ENCODE measurements at places on chromosomes 13 and 19. TPM values are rescaled to one million over a fixed set of nuclear protein-coding genes. Genes with fewer than 3 reads are reported as not detected.

The LAMP1 gene
- total RNA-seq, result 285 TPM

The FCAR gene
- not detected for total RNA-seq

The DNAAF3 gene
- 15.6 TPM for total RNA-seq

The PDE4A gene
- 0.41 TPM for total RNA-seq

- DNase-seq, result no peak
Measured at GRCh38 chr13:44309794-44310757, 63.5 kb upstream of the SERP2 start.

DNA sequence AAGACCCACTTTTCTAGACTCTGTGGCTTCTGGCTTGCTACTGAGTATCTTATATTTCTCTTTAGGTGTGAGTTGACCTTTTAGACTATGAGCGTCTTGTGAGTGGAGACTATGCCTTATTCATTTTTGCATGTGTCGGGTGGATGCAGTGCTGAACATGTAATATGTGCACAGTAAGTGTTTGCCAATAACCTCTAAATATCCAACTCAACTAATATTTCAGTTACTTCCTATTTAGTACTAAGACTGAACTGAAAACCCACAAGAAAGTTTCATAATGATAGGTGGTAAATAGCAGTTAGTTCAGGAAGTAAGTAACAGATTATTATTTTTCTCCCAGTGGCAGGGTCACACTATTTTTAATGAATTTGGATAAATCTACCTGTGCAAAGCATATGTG is 269.3 kb downstream of the KCNRG start:
- DNase-seq, result no peak

GRCh38 chr13:28047757-28048388 is 52.5 kb downstream of the FLT3 start:
- DNase-seq, result peak; percentile 26

DNA sequence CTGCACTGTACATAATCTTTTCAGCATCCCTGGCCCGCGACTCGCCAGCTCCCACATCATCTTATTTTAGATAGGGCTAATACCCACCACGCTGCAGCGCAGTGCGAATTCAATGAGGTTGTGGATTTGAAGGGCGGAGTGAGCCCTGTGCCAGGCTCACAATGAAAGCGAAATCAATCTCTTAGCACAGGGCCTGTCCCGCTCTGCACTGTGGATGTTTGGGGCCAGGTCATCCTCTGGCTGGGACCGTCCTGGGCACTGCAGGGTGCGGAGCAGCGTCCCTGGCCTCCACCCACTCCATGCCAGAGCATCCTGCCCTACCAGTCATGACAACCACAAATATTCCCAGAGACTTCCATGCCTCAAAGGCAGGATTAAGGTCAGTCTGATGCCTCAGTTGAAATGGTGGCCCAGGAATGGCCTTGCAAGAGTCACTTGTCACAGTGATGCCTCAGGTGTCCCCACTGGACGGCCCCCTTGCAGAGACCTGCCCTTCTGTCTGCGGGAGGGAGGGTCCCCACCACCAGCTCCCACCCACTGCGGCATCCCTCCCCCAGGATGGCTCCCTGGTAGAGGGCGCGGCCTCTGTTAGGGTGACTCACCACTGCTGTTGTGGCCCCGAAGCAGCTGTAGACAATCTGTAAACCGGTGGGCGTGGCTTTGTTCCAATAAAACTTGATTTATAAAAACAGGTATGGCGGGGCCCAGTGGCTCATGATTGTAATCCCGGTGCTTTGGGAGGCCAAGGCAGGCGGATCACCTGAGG is 5.6 kb downstream of the UHRF1 start:
- peak; percentile 97 for DNase-seq

DNA sequence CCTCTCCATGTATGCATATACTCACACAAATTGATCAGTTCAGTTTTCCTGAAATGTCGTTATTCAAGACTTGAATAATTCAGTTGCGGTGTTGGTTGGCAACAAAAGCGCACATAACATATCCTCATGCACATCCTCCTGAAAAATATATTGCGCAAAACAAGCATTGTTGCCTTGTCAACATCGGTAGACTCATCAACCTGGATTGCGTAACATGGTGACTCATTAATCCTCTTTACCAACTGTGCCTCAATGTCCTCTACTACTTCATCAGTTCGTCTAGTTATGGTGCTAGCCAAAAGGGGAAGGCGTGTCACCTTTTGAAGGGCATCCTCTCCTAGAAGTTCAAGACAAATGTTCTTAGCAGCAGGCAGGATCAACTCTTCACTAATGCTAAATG is 357.7 kb downstream of the LMO7 start:
- DNase-seq, result peak; percentile 6
